AG08396 (cell line): ENCODE measurements at places on chromosomes 1 and 21.
A peak's percentile ranks its signal among the peaks of the same experiment; 100 is the strongest.

DNA sequence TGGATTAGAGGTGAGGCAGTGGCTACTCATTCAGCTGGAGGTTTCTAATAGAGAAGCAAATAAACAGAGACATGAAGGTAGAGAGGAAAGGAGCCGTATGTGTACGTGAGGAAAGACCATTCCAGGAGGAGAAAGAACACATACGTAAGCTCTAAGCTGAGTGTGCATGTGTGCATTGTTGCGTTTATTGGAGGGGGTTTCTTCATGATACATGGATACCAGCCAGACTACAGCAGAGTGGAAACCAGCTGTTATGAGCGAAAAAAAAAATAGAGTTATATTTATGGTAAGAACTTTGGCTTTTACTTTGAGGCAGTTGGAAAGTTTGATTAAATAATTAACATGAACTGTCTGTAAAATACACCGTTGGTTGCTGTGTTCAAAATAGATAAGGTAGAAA, 173.4 kb upstream of the RGS18 start:
- no peak for DNase-seq

GRCh38 chr1:233300326-233300725, 4.8 kb upstream of the PCNX2 start:
- DNase-seq, result no peak

- no peak for DNase-seq
Measured at GRCh38 chr21:16992448-16992847, 520.4 kb upstream of the CXADR start.

DNA sequence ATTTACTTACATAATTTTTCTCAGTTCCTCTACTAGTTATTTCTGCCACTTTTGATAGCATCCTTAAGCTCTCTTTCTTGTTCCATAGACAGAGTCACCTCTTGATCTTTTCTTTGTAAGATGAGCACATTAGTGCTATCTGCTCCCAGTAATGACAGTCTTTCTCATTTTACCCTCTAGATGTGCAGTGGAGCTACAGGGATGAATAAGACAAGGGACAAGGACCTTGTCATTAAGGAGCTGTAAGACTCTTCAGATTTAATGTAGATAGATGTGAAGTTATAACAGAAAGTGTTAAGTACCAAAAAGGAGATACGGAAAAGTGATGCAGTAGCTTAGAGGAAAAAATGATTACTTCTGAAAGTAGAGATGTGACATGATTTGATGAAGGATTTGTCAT, 20.4 kb downstream of the SCP2 start:
- no peak for DNase-seq

DNA sequence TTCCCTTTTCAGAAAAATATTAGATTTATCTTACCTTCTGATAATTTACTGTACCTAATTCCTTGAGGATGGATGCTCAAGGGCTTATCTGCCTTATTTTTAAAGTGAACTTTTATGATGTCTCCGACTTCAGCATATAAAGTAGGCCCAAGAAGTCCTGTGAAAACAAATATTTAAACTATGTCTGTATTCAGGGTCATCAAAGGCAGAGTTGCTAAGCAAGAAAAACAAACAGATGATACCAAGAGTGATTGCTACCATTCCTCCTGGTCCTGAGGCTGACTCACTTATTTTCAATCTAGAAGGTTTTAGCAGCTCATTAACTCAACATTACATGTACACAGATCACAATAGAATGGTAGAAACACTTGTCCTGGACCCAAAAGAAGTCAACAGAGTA, 14.1 kb downstream of the F5 start:
- no peak for DNase-seq

DNA sequence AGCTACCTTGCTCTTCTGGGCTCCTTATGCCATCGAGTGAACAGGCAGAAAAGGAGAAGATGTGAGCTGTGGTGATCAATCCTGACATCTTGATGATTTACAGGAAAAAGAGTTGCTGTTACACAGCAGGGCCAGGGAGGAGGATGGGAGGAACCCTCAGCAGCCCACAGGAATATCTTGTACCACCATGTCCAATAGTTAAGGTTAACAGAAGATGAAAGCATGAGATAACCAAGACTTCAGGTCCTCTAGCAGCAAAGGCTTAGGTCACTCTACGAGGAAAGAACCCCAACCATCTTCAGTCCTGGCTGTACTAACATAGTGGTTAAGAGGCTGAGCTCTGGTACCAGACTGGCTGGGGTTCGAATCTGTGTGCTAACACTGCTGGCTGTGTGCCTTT, 12.1 kb upstream of the SELENBP1 start:
- DNase-seq, result no peak

GRCh38 chr1:221067721-221068120, 188.5 kb downstream of the HLX start:
- no peak for DNase-seq

DNA sequence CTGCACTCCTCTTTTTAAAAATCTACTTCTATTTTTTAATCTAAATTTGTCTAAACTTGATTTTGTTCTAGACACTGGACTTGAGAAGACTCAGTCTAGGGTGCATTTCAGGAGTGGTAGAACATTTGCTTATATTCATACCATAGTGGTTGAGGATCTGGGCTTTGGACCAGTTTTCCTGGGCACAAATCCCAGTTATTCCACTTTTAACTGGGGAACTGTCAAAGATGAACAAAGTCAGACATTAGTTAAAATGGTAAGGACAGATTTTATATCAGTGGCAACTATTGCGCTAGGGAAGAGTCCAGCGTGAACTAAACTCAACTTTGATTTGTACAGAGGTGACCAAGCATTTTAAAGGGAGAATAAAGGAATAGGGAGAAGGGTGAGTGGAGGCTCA, 102.4 kb downstream of the FMN2 start:
- peak; percentile 19 for DNase-seq

DNA sequence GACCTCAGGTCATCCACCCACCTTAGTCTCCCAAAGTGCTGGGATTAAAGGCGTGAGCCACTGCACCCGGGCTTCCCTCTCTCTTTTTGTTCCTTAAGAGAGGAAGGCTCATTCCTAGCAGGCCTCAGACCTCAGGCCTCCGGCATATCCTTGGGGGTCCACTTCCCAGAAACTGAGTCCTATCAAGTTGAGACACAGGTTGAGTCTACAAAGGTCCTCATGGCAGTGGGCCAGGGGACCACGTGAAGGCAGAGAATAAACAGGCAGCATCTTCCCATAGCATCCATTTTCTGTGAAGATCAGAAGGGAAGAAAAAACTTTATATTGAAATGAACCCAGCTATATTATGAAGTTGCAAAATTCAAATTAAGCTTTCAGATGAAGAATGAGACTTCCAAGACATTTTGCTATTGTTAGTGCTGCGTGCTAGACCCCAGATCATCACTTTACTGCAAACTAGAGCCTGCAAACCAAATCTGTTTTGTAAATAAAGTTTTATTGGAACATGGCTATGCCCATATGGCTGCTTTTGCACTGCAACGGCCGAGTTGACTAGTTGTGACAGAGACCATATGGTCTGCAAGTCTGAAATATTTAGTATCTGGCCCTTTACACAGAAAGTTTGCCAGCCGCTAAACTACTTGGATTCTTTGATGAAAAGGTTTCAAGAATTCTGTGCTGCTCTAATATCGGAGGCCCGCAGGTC, 3.5 kb upstream of the CELA2A start:
- DNase-seq, result no peak

DNA sequence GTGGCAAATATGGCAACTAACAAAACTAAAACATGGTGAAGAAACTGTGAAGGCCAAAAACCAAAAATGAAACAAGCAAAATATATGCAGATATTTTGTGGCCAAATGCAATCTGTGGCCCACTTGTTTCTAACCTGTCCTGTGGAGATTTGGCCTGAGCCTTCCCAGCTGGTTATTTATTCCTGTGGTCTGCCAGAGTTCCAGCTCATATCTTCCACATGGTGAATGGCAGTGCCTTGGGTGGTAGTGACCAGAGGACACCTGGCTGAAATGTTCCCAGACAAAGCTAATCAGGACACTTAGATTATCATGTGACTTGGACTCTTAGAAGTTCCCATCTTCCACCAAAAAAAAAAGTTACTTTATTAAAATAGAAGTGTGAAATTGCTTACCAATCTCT, 39.7 kb downstream of the RNASEL start:
- no peak for DNase-seq

DNA sequence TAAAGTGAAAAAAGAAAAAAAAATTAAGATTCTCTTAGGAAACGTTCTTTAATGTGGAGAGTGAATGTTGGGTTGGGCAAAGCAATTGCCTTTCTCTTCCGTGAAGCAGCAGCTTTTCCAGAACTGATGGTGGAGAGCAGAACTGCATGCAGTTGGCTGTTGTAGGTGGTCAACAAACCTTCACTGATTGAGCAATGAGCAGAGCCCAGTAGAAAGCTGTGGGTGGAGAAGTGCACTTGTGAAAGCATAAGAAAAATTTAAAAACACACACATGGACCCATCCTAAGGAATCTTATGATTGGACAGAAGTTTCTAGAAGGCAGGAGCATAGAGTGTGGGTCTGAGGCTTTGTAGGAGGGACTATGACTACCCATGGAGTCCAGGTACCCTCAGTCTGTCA, 4.5 kb downstream of the PRELP start:
- peak; percentile 52 for DNase-seq

DNA sequence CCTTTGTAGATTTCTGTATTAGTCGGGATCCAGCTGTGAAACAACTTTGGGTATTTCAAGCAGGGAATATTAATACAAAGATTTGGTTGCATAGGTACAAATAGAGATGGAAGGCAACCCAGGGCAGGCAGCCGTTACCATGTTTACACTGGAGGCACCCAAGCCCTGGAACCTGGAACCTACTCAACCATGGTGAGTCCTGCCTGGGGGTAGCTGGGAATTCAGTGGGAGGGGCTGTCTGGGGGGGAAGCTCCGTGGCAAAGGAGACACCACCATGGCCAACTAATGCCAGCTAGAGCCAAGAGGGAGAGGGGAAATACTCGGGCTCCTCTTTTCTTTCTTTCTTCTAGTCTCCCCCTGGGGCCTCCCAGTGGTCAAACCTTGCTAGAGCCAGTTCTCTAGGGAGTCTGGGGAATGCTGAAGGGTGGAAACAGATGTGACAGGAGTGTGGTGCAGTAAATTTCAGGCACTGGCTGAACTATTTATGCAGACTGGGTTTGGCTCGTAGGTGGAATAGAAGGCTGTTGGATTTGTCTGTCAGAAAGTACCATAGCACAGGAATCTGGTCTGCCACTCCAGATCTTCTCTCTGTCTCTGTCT, 91.9 kb upstream of the CACNA1E start:
- no peak for DNase-seq

DNA sequence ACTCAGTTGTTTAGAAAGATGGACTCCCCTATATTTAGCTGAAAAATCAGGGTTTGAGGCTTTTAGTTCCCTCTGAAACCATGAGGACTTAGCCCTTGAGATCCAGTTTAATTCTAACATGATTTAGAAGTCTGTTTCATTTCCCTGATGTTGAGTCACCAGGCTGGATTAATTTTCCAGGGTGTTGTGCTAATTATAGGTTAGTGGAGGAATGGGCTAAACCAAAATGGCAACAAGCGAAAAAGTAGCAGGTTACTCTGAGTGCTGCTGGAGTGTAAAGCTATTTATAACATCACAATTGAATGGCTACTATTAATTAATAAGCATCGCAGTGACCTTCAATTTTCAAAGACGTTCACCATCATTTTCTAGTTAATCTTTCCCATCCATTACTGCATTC, 15.5 kb upstream of the USP24 start:
- no peak for DNase-seq

DNA sequence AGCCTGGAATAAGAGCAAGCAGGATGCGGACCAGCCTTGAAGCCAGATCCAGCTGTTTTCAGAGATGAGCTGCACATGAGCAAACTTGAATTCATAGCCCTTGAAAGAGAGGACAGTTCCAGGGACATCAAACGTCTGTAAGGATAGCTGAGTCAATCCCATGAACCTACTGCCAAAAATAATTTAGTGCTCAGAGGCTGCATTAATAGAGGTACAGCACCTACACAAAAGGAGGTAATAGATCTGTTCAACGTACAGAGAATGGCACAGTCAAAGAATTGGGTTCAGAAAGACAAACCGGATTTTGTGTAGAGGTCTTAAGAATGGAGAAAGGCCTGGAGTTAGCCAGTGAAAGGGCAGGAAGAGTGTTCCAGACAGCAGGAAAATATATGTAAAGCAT, 110.8 kb upstream of the ZC3H12A start:
- DNase-seq, result no peak

DNA sequence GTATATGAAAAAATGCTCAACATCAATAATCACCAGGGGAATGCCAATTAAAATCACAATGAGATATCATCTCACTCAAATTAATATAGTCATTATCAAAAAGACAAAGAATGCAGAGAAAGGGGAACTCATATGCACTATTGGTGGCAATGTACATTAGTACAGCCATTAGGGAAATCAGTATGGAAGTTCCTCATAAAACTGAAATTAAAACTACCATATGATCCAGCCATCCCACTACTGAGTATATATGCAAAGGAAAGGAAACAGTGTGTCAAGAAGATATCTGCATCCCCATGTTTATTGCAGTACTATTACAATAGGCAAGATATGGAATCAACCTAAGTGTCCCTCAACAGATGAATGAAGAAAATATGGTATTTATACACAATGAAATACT, 32.1 kb upstream of the TEKT2 start:
- no peak for DNase-seq
